ENCODE measurements at places on chromosomes 1 and 21.

- DNase-seq: peak; percentile 32
These were observed 199.1 kb upstream of the LMO4 start for GRCh38 chr1:87129606-87130005.

- no peak for DNase-seq
These were observed 14.1 kb downstream of the DISP1 start for GRCh38 chr1:222828939-222829338.

DNA sequence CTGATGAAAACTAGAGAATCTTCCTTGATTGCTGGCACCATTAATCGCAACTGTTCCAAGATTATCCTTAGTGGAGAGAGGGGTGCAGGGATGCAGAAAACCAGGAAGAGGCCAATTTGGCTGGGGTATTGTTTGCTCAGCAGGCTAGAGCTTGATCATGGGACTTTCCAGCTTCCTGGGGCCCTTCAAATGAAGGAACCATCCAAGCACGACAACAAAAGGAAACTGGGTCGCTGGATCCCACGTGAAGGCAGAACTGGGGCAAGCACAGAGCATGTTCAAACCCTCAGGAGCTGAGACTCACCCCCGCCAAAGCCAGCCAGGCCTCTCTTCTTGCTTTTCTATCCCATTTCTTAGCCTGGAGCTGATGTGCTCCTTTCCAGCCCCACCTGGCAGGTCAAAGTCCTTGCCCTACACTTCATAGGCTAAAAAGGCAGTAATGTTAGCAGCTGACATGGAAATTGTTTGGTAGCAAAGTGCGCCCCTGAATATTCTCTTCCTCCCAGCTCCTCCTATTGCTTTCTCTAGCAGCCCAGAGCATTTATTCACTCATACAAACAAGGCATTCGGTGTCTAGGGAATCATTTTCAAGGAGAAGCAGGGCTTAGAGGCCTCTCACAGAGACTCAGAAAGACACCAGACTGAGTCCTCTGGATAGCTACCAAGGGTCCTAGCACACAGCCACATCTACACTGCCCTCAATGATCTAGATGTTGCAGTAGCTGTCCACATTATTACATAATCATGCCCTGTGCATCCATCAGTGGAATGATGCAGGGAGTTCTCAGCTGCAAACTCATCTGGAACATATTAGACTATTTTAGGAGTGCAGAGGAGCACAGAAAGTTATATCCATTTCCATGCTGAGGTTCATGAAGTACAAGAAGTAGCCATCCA lies 11.5 kb downstream of the KCNA2 start:
- DNase-seq: no peak

- no peak for DNase-seq
These were observed 953 bp downstream of the TRIM46 start for GRCh38 chr1:155174324-155175280.

DNA sequence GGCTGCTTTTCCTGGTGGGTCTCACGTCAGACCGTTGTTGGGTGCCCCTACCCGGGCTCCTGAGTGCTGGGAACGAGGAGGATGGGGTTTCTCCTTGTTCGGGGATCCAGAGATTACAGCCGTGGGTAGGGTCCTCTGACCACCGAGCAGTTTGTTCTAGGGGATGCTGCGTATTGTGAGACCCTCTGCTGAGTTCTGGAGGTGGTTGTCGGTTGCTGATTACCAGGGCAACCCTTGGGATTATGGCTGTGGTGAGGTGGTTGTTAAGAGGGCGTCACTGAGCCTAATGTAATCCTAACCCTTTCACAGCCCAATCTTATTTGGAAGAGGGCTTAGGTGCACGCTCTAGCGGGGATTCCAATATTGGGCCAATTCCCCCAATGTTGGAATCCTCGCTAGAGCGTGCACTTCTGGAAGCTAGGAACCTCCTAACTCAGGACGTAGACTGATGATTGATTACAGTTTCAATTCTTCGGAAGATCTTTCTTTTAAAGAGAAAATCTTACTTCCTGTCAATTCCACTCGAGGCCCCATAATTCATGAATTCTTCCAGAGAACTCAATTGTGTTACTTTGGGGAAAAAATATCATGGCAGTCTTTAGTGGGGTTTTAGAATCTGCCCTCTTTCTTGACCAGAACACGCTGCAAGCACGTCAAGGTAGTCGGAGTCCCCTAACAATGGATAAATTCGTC lies 483 bp downstream of the TCEANC2 start:
- no peak for DNase-seq

DNA sequence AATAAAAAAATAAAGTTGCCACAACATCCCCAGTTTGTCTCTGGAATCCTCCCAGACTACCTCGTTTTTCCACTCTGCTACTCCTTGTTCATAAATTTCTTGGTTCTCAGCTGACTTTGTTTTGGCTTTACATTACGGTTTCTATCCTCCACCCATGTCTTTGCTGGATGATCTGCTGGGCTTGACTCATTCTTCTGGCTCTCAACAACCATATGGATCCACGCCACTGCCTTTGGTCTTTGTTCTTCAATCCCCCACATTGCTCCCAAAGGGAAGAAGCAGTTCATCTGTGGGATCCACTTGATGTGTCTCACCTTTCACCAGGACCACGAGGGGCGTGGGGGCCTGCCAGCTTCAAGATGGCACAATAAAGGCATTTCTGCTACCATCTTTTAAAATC lies 67.1 kb upstream of the NBL1 start:
- no peak for DNase-seq

GRCh38 chr1:214317300-214317699 lies 36.3 kb downstream of the SMYD2 start:
- no peak for DNase-seq

DNA sequence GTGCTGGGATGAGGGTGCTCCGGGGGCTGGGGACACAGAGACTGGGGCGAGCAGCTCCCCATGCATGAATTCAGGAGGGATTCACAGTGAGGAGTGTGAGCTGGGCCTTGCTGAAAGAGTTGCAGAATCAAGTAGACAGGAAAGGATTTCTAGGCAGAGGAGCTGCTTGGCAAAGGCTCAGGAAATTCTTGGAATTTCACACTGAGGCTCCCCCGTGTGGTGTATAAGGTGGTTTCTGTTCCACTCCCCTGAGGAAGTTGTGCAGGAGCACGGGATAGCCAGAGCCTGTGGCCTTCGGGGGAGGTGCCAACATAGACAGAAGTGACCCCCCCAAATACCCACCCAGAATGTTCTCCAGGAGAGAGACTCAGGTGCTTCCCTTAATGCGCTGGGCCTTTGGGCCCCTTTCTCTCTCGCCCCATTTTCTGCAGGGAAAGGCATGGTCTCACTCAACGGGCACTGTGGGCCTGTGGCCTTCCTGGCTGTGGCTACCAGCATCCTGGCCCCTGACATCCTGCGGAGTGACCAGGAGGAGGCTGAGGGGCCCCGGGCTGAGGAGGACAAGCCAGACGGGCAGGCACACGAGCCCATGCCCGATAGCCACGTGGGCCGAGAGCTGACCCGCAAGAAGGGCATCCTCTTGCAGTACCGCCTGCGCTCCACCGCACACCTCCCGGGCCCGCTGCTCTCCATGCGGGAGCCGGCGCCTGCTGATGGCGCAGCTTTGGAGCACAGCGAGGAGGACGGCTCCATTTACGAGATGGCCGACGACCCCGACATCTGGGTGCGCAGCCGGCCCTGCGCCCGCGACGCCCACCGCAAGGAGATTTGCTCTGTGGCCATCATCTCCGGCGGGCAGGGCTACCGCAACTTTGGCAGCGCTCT lies 58.5 kb upstream of the ACTL8 start:
- DNase-seq: no peak

DNA sequence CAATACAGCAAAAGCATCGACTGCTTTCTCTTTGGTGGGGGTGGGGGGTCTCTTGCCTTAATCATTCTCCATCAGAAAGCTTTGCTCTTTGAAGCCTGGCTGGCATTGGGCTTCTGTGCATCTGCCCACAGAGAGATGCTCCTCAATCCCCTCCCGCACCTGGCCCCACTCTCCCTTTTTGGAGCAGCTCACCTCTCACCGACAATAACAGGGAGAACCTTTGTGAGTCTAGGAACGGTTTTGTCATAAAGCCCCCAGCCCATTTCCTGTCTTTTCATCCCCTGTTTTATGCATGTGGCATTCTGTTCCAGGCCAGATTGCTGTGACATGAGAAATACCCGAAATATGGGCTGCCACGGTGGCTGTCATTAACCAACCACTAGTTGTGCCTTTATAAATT lies 469.0 kb upstream of the VAMP3 start:
- DNase-seq: no peak

- no peak for DNase-seq
These were observed 281.0 kb downstream of the PTPRC start for GRCh38 chr1:198919667-198920398.
